ENCODE measurements at places on chromosomes 1 and 21. TPM values are rescaled to one million over a fixed set of nuclear protein-coding genes. Genes with fewer than 3 reads are reported as not detected.
A peak's percentile ranks its signal among the peaks of the same experiment; 100 is the strongest.

GRCh38 chr1:202968895-202969295 lies 1.8 kb upstream of the CYB5R1 start:
- no peak for DNase-seq

- no peak for DNase-seq
Observed at GRCh38 chr1:110952031-110952430, 11.7 kb downstream of the LRIF1 start.

OR2T33 gene
- not detected for total RNA-seq

- DNase-seq, result peak; percentile 53
Observed at GRCh38 chr1:53367503-53368313, 39.8 kb upstream of the LRP8 start.

PLA2G5 gene
- 47.1 TPM for total RNA-seq

DNA sequence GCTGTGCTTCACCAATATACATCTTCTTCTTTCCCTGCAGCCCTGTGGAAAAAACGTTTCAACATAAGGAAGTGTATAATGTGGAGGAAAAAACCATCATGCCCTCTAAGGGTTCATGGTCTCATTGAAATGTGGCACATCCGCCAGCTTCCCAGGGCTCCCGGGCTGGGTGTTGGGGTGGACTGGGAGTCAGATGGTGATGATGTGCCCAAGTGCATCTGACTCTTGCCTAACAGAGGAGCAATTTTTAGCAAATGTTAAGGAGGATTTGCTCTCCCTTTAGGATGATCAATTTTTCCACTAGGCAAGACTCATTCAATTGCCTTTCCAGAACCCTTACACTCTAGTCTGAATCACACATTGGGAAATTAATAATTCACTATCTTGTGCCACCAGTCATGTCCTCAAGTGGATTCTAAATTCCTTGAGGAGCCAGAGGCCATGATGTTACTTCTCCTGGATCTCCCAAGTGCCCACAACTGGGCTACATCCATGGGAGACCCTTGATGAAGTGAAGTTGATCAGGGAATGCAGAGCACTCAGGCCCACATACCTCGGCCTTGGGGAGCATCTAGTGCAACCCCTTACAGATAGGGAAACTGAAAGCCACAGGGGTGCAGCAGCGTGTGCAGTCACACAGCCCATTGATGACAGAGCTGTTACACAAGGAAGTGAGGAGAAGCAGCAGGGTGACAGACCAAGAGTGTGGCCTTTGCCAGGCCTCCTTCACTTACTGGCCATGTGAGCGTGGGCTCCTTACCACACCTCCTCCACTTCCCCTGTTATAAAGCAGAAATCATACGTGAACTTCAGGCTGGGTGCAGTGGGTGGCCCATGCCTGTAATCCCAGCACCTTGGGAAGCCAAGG lies 100.0 kb upstream of the SLC44A3 start:
- no peak for DNase-seq

- DNase-seq, result no peak
Observed at GRCh38 chr1:54294887-54295286, 94.9 kb downstream of the MRPL37 start.

- no peak for DNase-seq
Observed at GRCh38 chr1:157274698-157275534, 136.7 kb upstream of the ETV3 start.

- DNase-seq, result no peak
Observed at GRCh38 chr1:236204656-236205055, 62.3 kb downstream of the GPR137B start.

DNA sequence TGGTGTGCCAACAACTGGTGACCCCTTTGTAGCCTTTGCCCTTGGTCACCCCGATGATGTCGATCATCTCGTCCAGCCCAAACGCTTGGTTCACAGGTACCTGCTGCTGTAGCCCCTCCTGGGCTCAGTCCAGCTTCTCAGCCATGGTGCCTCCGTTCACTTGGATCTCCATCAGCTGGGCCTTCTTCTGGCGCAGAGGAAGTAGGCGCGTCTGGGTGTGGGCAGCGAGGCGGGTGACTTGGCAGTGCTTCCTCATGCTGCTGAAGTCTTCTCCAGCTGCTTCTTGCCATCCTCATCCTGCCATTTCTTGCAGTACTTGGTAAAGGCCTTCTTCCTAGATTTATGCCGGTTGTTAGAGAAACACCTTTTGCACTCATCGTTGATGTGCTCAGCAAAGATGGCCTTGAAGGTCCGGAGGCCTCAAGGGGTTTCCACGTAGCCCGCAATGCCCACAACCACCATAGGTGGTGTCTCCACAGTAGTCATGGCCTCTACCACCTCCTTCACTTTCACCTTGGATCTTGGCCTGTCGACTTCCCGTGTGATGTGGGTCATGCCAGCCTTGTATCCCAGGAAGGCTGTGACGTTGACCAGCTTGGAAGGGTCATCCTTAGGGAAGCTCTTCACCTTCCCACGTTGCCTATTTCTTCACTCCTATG lies 13.0 kb downstream of the DOP1B start:
- DNase-seq, result peak; percentile 38

- no peak for DNase-seq
Observed at GRCh38 chr21:41846033-41846317, 33.2 kb downstream of the PRDM15 start.

CGN gene
- 0.92 TPM for total RNA-seq

GRCh38 chr1:66156144-66156543 lies 363.4 kb downstream of the PDE4B start:
- DNase-seq, result no peak

- DNase-seq, result no peak
Observed at GRCh38 chr1:66281808-66282207, 252.1 kb upstream of the SGIP1 start.

- DNase-seq, result no peak
Observed at GRCh38 chr1:224106568-224107281, 7.2 kb upstream of the FBXO28 start.

DNA sequence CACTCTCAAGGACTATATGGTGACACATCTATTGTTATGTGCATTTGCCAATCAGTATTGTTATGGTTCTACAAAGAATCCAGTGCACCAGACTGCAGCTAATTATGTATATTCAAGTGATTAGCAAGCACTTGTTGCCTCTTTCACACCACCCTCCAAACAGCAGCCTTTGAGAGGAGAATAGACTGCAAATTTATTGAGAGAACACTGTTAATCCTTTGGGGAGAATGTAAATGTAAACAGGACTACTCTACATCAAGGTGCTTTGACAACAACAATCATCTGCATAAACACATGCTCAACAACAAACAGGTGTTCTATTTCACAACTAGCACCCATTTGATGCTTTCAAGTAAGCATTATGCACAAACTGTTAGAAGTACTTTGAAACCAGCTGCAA lies 117.4 kb downstream of the AKT3 start:
- no peak for DNase-seq

CD247 gene
- 0.57 TPM for total RNA-seq

DNA sequence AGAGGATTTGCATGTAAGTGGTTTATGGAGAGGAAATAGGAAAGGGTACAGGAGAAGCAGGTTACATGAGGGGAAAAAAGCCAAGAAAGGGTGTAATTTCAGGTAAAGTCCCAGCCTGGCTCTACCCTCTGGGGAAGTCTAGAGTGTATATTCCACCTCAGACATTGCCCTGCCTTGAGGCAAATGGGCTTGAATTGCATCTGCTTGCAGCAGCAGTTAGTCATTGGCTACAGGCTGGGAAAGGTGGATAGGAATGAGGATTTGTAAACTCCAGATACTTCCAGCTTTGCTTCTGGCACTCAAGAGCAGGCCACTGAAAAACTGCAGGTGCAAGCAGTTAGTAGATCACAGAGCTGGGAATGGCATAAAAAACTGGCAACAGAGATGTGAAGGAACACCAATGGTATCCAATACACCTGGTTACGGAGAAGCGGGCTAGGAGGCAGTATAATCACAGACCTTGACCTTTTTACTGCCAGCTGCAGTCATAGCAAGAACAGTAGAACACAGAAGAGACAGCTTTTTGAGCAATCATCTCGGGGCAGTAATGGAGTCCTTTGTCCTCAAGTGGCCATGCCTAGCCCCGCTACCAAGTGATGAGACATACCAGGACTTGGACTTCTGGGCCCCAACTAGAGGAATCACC lies 226.9 kb upstream of the NRIP1 start:
- no peak for DNase-seq

DNA sequence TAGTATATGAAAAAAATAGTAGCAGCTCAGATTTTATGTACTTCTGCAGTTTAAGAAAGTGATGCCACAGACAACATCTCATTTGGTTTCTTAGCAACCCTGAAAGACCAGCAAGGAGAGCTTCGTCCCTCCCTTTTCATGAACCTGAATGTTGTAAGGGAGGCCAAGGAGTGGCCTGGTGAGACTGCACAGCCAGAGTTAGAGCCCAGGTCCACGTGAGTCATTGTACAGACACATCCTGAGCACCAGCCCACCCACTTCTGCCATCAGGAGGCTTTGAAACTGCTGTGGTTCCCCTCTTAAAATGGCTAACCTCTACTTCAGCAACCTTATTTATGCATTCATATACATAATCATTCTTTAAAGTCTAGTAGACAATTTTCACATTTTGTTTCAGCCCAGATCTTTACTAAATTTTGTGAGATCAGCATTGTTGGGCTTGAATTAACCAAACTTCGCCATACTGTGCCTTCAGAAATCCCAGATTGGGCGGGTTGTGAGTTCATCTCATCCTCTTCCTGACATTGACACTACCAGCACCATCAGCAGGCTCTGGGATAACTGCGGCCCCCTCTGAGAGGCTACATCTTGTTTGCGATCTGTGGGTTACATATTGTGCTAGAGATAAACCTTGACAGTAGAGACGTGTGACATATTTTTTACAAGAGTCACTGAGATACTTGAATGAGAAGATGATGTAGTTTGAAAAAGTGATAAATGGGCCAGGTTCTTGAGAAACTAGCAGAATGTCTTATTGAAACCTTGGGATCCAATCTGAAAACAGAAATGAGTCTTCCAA lies 106.7 kb downstream of the CAMTA1 start:
- DNase-seq, result no peak

- DNase-seq, result peak; percentile 40
Observed at GRCh38 chr1:178932552-178932906, 61.7 kb upstream of the ANGPTL1 start.

IVL gene
- total RNA-seq, result not detected
